ENCODE measurements at places on chromosomes 2 and 18.
A peak's percentile ranks its signal among the peaks of the same experiment; 100 is the strongest.

- DNase-seq: no peak
These were observed 31.4 kb upstream of the KCNG2 start for GRCh38 chr18:79766308-79766707.

DNA sequence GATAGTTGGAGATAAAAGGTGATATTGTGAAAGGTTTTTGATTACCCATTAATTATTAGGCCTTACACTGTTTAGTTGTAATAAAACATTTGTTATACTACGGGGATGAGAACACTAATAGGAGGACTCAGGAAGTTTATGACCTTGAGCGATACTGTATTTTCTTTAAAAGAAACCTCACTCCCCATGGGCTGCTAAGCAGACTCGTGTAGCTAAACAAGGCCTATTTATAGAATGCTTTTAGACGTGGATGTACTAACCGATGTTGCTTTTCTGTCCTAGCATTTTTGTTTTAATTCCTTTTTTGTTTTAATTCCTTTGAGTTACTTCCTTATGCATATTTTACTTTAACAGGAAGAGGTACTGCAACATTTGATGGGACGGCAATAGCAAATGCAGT, 22.9 kb downstream of the MSH6 start:
- no peak for DNase-seq

GRCh38 chr2:27849558-27850205, 40.5 kb downstream of the RBKS start:
- no peak for DNase-seq

GRCh38 chr2:237483018-237483731, 3.9 kb upstream of the MLPH start:
- DNase-seq: peak; percentile 64

DNA sequence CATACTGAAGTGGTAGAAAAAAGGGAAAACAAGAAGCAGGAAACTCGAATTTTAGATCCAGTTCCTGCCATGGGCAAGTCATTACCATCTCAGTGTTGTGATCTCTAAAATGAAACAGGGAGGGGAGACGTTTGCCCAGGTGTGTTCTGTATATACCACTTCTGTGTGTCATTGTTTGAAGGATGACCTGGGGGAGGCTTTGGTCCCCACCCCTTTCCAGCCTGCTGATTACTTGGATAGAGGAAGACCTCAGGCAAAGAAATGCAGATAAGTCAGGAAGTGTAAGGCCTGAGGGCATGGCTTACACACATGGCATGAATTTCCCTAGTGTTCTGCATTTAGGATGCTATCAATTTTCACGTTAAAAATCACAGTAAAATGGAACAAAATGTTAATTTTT, 205.2 kb upstream of the CXCR4 start:
- DNase-seq: no peak

- peak; percentile 43 for DNase-seq
These were observed 1.6 kb downstream of the BAZ2B start for GRCh38 chr2:159614534-159615366.

DNA sequence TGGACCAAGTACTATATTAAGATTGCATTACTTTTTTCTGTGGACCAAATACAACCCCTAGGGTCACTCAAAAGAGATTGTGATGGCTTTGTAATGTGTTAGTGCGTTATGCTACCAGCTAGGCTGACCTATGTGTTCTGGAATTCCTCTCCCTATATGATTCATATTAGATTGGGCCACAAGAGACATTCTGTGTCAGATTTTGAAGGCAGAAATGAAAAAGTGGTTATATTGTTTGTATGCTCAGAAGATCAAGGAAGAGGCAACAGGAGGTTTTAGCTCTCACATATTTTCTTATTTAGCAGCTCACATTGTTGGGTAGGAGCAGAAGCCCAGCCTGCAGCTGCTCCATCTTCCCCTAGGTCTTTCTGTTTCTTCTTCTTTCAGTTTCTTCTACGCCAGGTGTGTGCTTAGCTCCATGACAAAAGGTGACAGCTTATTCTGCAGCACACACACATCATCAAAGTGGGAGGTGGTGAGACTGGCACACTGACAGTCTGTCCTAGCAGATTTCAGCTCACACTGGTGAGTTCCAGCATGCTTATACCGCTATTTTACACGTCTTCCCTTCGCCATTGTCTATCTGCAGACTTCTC, 156.8 kb upstream of the UBE2E3 start:
- DNase-seq: peak; percentile 18

DNA sequence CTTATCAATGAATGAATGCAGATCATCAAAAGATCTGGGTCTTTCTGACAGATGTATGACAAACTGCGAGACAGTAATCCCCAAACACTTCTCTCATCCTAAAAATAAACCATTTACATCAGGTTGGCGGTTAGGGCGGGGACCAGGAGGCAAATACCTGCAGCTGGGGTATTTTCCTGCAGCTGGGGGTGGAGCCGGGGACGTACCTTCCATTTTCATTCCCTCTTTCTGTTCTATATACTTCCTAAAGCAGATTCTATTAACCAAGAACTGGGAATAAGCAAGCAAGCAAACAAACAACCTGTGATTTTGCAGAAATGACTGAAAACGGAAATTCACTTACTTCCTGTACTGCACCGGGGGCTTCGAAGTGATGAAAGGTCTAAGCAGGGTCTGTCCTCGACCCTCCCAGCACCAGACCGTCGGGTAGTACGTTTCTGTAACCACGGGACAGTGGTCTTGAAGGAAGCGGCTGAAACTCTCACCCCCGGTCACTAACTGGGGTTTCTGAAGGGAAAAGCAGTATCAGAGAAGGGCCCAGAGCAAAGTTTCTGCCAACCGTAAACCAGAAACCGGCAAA, 1.2 kb downstream of the ABHD3 start:
- no peak for DNase-seq

- DNase-seq: no peak
These were observed 154.7 kb downstream of the HDAC4 start for GRCh38 chr2:239245872-239246721.

- peak; percentile 16 for DNase-seq
These were observed 37.0 kb upstream of the PKDCC start for GRCh38 chr2:42010743-42011298.

DNA sequence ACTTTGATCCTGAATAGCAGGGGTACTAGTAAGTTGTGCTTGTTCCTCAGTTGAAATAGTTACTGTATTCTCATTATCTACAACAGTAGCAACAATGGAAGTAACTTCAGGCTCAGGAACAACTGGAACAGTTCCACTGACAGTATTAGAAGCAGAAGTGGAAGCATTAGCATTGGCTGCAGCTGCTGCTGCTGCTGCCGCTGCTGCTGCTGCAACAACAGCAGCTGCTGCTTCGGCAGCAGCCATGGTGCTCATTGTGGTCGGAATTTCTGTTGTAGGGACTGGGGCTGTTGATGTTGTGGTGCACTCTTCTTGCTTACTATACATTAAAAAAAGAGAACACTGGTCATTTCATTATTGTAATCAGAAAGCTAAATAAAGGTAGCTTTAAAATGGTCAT, 40.8 kb downstream of the PRPF40A start:
- no peak for DNase-seq

DNA sequence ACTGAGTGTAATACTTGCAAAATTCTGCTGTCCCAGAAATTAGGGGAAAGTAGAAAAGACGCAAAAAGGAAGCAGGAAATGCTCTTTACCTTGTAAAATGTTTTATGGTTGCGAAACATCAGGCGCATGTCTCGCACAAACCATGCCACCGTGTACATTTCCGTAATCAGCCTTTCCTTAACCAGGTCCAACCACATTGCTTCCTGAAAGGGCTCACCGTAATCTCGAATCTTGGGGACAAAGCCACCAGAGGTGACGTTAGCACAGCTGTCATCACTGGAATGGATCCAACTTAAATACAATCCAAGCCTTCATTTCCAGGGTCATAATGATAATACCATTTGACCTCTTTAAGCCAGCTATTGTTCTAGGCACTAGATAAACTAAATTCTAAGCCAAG, 49.3 kb downstream of the SP110 start:
- no peak for DNase-seq

GRCh38 chr2:65835975-65836549, 403.7 kb upstream of the SPRED2 start:
- DNase-seq: no peak

- DNase-seq: no peak
These were observed 134.2 kb upstream of the HNRNPA3 start for GRCh38 chr2:177078416-177078815.

GRCh38 chr18:31301201-31301655, 16.7 kb upstream of the DSG1 start:
- DNase-seq: no peak

GRCh38 chr2:209473930-209474419, 50.1 kb downstream of the MAP2 start:
- peak; percentile 70 for DNase-seq

GRCh38 chr2:218856167-218856895, 3.3 kb upstream of the WNT6 start:
- no peak for DNase-seq

GRCh38 chr2:137776697-137777096, 187.6 kb upstream of the HNMT start:
- no peak for DNase-seq

GRCh38 chr2:224181534-224182155, 142.6 kb upstream of the SERPINE2 start:
- DNase-seq: no peak

GRCh38 chr2:206311026-206311425, 36.6 kb downstream of the ZDBF2 start:
- DNase-seq: no peak

DNA sequence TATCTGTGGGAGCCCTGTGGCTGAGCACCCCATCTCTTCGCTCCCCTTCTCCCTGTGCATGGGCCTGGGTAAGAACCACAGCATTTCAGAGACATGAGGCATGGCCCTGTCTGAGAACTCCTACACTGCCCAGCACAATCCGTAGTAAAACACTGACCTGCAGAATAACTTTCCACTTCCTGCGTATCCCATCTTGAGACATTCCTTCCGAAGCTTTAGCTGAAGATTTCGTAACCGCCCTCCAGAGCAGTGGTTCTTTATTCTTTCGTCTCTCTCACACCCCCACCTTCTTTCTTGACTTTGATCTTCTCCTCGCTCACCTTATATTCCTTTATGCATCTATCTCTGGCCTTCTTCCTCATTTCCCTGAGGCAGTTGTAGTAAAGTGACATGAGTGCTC, 381.1 kb downstream of the HRH4 start:
- DNase-seq: no peak

DNA sequence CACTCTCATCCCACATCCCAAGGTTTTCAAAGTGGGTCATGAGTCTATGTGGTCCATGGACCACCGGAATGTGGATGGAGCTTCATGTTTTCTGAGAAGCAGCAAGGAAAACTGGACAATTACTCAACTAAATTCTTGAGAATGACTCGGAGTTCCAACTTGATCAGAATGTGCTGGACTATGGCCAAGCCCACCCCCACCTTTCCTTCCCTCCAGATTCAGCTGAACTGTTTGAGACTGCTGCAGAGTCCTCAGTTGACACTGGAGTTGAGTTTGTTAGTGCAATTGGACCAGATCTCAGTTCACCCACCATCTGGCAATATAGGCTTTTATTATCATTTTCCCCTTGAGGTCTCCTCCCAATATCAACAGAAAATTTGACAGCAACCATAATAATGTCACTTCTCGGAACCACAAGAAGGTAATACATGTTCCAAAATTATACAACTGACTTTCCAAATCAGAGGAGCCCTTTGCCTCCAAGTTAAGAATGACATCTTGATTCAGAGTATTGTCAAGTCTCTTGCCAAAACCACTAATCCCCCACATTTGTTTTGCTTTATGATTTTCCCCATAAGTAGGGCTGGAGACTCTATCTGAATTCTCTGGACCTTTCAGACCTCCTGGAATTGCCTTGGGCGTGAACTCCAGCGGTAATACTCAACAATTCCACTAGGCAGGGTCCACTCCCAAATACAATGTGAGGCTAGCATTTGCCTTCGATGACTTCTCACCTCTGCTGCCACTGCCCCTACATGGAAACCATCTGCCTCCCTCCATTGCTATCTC, 8.8 kb downstream of the COL4A4 start:
- DNase-seq: peak; percentile 1

DNA sequence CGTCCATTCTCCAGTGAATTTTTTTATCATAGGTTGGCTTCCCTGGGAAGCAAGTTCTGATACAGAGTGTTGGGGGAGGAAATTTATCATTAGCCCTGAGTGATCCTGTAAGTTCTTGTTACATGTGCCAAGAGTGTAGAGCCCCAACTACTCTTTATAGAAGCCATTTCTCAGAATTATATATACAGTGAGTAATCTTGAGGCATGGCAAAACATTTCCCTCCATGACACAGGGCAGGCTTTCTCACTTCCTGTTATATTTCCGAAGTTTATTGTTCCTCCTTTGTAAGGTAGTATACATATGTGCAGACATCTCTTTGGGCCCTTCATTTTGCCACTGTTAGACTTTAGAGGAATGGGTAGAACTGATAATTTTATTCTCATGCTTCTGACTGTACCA, 484.7 kb upstream of the NRXN1 start:
- DNase-seq: no peak

DNA sequence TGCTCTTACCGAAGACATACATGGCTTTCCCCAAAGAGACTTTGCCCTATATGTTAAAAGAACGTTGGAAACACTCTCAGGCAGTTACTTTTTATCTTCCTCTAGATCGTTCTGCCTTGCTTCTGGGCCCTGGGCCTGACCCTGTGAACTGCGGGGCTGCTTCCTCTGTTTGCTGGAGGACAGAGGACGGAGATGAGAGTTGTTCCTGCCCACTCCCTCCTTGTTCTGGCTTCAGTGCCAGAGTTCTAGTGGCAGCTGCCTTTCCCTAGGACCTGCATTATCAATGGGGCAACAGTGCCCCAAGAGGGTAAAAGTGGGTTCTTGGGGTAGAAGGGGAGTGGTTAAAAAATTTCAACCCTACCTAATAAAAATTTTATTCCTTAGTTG, 6.5 kb upstream of the FN1 start:
- DNase-seq: no peak
